ENCODE measurements at places on chromosomes 2 and 18. TPM values are rescaled to one million over a fixed set of nuclear protein-coding genes. Genes with fewer than 3 reads are reported as not detected.

The ANKRD30BL gene
- not detected for total RNA-seq

The SERPINB11 gene
- total RNA-seq, result not detected

The CRYBA2 gene
- not detected for total RNA-seq

DNA sequence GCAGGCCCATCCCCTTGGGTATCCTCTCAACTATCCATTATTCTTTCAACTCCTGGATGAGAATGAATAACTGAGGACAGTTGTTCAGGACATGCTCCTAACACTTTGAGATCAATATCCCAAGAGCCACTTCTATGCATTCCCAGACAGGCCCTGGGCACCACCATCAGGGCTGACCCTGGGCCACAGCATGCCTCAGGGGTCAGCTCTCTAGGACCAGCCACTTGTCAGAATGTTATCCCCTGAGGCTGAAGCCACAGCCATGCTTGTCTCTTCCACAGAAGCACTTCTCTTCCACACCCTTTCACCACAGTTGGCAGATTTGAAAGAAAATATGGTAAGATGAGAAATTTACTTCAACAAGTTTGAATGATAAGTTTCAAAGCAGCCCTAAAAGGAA, 28.7 kb downstream of the SLC14A1 start:
- no peak for DNase-seq

DNA sequence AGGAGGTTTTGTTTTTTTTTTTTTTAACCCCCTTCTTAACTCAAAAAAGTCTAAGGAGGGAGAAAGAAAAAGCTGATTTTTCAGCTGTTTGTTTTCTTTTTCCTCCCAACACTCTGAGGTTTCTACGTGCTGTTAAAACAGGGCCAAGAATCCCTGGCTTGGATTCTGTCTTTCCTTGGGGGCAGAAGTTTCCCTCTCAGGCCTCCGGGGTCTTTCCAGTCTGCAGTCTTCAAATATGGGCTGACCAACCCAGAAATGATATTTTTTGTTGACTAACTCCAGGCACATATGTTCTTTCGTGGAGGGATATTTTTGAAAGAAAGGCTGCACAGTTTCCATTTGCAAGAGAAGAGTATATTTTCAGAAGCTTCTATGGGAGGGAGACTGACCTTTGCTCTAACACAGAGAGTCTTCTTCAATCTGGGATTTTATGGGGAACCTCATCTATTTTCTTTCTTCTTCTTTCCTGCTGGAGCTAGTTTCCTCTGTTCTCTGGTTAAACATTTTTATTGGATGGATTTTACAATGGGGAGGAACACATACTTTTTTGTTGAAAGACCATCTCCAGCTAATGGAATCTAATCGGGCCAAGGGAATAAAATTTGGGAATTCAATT, 93.3 kb upstream of the SPRED2 start:
- DNase-seq, result no peak

DNA sequence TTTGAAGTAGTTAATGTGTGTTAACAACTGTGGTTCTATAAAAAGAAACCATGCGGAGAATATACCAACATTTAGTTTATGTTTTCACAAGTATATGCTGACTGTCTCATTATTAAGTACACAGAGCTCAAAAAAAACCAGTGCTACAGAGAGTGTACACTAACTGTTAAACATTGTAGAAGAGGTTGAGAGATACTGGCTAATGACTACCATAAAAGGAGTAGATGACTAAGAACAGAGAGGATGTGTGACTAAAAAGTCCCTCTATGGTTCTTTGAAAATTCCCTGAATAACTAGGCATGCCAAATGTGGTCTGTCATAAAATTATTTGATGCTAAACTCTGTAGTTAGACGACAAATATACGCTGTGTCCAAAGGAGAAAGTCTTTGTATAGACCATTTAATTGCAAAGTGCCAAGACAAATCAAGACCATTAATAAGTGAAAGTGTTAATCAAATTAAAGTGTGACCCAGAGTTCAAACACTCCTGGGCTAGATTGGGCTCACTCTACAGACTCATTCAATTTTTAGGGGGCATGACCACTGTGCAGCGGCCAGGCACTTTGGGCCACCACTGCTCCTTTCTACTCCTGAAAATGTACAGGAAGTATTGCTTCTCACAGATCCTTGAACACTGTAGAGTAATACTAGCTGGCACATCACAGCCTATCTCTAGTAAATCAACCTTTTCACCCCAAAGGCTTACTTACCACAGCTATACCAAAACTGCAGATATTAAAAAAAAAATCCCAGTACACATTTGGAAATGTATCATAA, 45.1 kb upstream of the SERTAD2 start:
- no peak for DNase-seq

Data from chondrocyte (in vitro differentiated cells).